ENCODE measurements at places on chromosomes 12 and 14.
A peak's percentile ranks its signal among the peaks of the same experiment; 100 is the strongest.

DNA sequence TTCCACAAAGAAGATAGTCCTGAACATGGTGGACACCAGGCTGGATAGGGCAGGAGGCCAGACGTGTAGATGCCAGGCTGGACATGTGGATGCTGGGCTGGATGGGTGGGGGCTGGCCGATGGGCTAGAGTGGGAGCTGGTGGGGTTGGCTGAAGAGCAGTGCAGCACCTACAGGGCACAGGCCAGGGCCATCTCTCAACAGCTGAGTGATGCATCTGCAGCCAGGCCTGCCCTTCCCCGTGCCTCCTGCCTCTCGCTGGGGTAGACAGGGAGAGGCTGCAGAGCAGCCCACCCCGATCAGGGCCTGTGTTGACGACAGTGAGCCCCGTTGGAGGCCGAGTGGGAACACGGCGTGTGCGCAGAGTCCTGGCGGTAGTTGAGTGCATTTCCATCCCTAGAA lies 39.3 kb downstream of the EP400 start:
- no peak for DNase-seq

- no peak for DNase-seq
Observed at GRCh38 chr12:110822821-110823415, 23.9 kb upstream of the CCDC63 start.

GRCh38 chr12:4648104-4648500 lies 749 bp downstream of the AKAP3 start:
- no peak for DNase-seq

DNA sequence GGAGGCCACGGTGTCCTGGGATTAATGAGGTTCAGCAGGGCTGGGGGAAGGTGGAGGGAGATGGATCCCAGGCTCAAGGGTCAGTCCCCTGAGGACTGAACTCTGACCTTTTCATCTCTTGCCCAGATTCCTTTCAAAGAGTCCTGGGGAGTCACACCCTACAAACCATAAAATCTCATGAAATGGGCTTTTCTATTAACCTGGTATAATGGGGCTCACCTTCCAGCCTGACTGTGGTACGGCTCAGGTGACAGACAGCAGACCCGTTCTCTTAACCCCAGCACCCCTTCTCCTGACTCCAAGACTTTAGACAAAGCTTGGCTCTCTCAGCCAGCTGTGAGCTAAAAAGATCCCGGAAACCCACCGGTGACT lies 268.2 kb downstream of the ADGRD1 start:
- no peak for DNase-seq

GRCh38 chr14:44712024-44712815 lies 205.1 kb upstream of the FSCB start:
- peak; percentile 90 for DNase-seq

DNA sequence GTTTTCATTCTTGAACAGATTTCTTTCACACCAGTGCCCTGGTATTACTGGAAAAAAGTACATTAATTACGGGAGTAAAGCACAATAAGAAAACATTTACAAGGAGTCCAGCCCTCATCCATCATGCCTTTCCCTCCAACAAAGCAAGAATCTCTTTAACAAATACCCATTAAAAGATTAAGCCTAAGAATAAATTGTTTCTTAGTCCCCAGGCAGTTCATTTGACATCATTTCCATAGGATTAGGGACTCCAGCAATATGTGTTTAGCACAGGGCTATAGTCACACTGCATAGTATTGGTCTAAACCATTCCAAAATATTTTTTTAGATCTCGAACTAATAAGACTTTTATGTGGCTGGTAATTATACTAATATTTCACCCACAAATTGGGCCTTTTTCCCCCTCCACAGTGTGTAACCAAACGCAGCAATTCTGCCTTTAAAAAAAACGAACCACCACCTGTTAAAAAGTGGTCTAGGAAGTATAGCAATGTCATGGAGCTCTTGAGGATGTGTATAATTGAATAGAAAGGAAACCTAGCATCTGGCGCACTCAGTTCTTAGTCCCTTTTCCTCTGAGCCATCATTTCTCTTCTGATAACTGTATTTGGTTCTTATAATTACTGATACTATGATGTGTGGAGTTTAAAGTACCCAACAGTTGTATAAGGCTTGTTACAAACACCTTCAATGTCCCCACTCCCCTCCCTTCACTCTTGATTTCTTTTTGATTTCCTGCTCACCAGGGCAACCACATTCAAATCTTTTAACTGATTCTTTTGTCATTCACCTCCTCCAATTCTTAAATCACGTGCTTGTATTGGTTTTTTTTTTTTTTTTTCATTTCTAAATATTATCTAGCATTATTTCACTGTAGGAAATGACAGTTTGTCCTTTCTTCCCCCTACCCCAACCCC lies 138.7 kb downstream of the ETV6 start:
- no peak for DNase-seq

All from NCI-H1092 (cell line).